Inflammatory macrophage treated with lipopolysaccharide for 1 hour (primary cell): ENCODE measurements at places on chromosomes 6 and 20.

GRCh38 chr6:138986578-138986977, 1.5 kb downstream of the REPS1 start:
- peak; percentile 29 for DNase-seq

- DNase-seq, result no peak
These were observed 90.4 kb downstream of the YTHDF1 start for GRCh38 chr20:63125581-63125837.

- no peak for DNase-seq
These were observed 20.8 kb downstream of the SLC24A3 start for GRCh38 chr20:19232997-19233794.

- DNase-seq, result no peak
These were observed 12.0 kb downstream of the GCLC start for GRCh38 chr6:53532942-53533341.

- DNase-seq, result no peak
These were observed 49.6 kb downstream of the FOXO3 start for GRCh38 chr6:108610270-108610839.

- no peak for DNase-seq
These were observed 70.2 kb upstream of the BCLAF1 start for GRCh38 chr6:136359851-136360250.

DNA sequence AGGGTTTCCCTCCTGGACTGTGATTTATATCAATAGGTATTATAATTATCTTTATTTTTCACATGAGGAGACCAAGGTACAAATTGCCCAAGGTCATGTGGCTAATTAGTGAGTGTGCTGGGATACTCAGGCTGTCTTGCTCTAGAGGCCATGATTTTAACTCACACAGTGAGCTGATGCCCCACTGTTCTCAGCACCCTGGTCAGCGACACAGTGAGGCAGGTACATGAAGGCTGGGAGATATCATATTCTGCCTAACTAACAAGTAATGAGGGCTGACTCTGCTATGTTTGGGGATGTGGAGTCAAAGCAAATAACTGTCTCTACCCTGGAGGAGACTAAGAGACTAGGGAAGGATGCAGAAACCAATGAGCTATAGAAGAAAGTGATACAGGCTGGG, 501.1 kb downstream of the PTPRT start:
- DNase-seq, result no peak
